Stimulated activated CD4-positive, alpha-beta T cell treated with anti-CD3 and anti-CD28 coated beads, Interleukin-4, amount 100 ng/mL, for 4 hours (primary cell): ENCODE measurements at places on chromosomes 6 and 20.

GRCh38 chr6:46191961-46192360 is 21.2 kb upstream of the ENPP5 start:
- no peak for DNase-seq

DNA sequence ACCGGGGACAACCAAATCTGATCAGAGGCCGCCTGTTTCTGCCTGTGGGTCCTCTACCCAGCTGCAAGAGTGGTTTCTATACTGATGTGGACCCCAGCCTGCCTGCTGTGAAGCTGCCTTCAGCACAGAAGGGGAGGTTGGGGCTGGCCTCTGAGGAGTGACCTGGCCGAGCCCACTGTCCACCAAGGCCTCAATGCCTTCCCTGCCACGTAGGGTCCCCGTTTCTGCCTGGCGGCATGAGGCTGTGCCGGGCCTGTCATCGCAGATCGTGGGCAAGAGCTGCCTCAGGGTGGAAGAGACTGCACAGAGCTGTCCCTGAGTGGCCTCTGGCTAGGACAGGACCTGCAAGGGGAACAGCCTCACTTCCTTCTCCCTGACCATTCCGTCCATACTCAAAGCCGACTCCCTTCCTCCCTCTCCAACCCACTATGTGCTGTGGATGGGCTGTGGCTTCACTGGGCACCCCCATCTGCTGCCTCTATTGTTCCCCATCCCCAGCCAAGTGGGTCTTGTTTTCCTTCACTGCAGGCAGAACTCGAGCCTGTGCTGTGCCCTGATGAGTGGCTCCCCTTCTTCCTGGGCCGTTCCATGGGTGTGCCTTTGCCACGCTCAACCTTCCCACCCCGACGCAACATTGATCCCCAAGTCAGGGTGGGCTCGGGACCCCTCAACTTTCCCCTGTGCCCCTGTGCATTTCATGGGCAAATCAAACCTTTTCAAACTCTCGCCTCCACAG is 60.3 kb downstream of the ERMARD start:
- DNase-seq, result no peak

DNA sequence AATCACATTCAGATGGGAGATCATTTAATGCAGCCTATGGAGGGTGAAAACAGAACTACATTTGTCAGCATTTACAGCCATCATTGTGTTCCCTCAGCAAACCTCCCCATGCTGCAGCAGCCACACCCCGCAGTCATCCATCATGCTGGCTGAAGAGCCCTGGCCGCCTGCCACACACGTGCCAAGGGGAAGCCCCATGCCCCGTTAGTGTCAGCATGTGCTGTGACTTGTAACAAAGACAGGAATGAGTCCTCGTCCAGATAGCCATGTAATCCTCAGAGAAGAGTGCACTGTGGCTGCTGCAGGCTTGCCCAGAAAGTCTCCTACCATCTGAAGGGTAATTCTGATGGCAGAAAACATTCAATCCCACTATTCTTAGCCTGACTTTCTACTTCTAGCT is 1097.8 kb downstream of the KIF16B start:
- no peak for DNase-seq

- no peak for DNase-seq
Measured at GRCh38 chr6:160859822-160860221, 131.7 kb upstream of the MAP3K4 start.
